Activated naive CD4-positive, alpha-beta T cell (primary cell): ENCODE measurements at places on chromosomes 5 and 9.

GRCh38 chr5:115342590-115343377 lies 46.3 kb upstream of the CCDC112 start:
- no peak for DNase-seq

- no peak for DNase-seq
Observed at GRCh38 chr9:73239570-73240265, 88.1 kb downstream of the ANXA1 start.

DNA sequence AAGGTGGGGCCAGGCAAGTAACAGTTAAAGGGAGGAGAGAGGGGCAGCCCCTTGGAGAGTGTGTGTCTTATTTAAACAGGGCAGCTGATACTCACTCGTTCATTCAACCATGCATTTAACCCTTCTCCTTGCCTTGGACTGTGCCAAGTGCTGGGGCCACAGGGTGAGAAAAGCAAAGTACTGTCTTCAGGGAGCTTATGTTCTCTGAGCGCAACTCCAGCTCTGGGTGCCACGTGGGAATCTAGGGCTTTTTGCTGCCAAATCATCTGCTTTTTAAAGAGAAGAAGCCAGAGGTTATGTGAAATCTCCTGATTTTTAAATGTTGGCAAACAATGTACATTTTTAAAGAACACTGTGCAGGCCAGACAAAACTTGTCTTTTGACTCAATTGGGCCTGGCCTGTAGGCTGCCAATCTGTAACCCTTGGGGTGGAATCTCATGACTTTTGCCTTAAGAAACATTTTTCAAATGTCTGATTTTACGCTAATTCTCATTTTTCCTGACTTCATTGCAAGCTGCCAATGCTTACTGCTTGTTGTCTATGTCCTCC lies 157.8 kb downstream of the NTRK2 start:
- DNase-seq, result no peak

- DNase-seq, result no peak
Observed at GRCh38 chr9:129282731-129283211, 104.7 kb upstream of the IER5L start.

DNA sequence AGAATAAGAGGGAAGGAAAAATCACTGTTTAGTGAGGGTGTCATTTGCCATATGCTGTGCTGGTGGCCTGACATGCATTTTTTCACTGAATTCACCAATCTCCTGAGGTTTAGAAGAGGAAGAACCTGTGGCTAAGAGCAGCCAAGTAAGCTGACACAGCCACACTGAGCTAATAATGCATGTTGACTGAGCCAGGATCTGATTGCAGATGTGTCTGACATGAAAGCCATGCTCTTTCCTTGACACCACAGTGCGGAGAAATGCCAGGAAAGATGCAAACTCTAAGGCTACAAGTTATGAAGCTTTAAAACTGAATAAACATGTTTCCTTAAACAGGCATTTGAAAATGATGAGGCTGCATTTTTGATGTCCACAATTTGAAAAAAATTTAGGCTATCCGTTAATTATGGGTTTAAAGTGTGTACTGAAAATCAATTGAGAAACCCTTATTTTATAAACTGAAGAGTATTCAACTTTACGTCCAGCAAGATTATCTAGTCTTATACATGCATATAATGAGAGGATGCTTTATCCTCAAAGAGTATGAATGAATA lies 208.6 kb downstream of the FBN2 start:
- DNase-seq, result no peak

DNA sequence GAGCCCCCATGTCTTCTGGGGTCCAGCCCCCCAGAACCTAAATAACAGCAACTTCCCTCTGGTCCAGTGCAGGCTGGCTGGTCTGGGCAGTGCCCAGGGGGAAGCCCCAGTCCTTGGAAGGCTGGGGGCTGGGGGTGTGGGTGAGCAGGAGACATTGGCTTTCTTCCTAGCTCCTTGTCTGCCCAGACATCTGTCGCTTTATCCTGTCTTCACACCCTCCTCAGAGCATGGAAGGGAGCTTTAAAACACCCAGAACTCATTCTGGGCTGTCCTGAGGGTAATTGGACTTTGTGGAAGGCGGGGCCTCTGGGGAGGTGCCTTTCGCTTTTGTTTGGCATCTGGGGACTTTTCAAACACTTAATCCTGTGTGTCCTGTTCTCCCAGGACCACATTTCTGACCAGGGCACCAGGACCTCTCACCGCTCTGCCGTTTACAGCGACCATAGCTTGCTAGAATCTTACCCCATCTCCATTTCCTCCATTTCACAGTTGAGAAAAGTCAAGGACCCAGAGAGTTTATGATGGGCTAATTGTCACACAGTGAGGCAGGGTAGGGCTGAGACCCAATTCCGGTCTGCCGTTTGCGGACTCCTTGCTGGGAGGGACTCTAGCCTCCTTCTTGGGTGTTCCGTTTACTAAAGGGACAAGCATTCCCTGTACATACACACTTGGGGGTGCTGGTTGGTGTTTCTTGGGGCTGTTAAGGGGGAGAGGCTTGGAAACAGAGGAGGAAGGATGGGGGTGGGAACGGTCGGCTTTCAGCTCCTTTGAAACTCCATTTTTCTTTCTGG lies 1.1 kb downstream of the GSN start:
- DNase-seq, result no peak

- DNase-seq, result no peak
Observed at GRCh38 chr9:120944434-120944843, 17.8 kb upstream of the TRAF1 start.
